A549 treated with CORT108297 at 1 μM for 4 hours (cell line): ENCODE measurements at places on chromosomes 7 and 10. TPM values are rescaled to one million over a fixed set of nuclear protein-coding genes. Genes with fewer than 3 reads are reported as not detected.

Gene CASP2
- 18.2 to 20.9 TPM (median 19.2 TPM) in 5 replicates for total RNA-seq

Gene CASTOR2
- total RNA-seq = 2.4 to 3.7 TPM (median 3.2 TPM) in 5 replicates

Gene OR2A42
- total RNA-seq = not detected in 5 replicates

Gene SMO
- 12.9 to 18.7 TPM (median 16.7 TPM) in 5 replicates for total RNA-seq

Gene RNF32
- total RNA-seq = 0.93 to 2.0 TPM (median 1.6 TPM) in 5 replicates

Gene DNAJC30
- total RNA-seq = 7.5 to 10.5 TPM (median 10.2 TPM) in 5 replicates

Gene TAS2R41
- not detected in 5 replicates for total RNA-seq

Gene CPN1
- 0.14 to 0.32 TPM (median 0.23 TPM) in 5 replicates for total RNA-seq

Gene SMKR1
- total RNA-seq = 11.8 to 13.3 TPM (median 12.4 TPM) in 5 replicates

Gene C10orf105
- total RNA-seq = not detected in 5 replicates

Gene TMEM229A
- total RNA-seq = not detected in 5 replicates

Gene TRPV5
- not detected in 5 replicates for total RNA-seq

Gene TCAF2
- total RNA-seq = 0.29 to 0.53 TPM (median 0.35 TPM) in 5 replicates

Gene PLXNA4
- total RNA-seq = 0.97 to 1.9 TPM (median 1.4 TPM) in 5 replicates

Gene SFRP4
- 3.3 to 4.1 TPM (median 3.7 TPM) in 5 replicates for total RNA-seq

Gene C10orf67
- total RNA-seq = 0.05 to 0.17 TPM (median 0.06 TPM) in 5 replicates

Gene SLC16A9
- 0.06 to 0.09 TPM (median 0.07 TPM) in 5 replicates for total RNA-seq

Gene PIP
- total RNA-seq = 0.15 to 0.38 TPM (median 0.18 TPM) in 3 of 5 replicates, not detected in the others

Gene CXCL12
- total RNA-seq = 0.11 to 0.27 TPM (median 0.14 TPM) in 5 replicates

Gene XPNPEP1
- 29.7 to 36.1 TPM (median 34.5 TPM) in 5 replicates for total RNA-seq

Gene AKR1D1
- not detected in 5 replicates for total RNA-seq

Gene CALHM3
- total RNA-seq = 0.45 to 0.74 TPM (median 0.49 TPM) in 5 replicates

Gene SPDYE2
- not detected in 5 replicates for total RNA-seq

Gene STARD3NL
- total RNA-seq = 52.2 to 67.0 TPM (median 54.6 TPM) in 5 replicates

Gene DRGX
- 0.06 to 0.09 TPM in 2 of 5 replicates, not detected in the others for total RNA-seq

Gene SLC13A1
- total RNA-seq = not detected in 5 replicates

Gene NUDT13
- total RNA-seq = 2.5 to 3.4 TPM (median 3.0 TPM) in 5 replicates

Gene ECHDC3
- total RNA-seq = 7.9 to 11.5 TPM (median 11.3 TPM) in 5 replicates

Gene NPC1L1
- 0.01 to 0.08 TPM (median 0.06 TPM) in 5 replicates for total RNA-seq

Gene ARMS2
- total RNA-seq = 0.13 TPM in 1 of 5 replicates, not detected in the others

Gene GIMAP5
- 0.14 TPM in 1 of 5 replicates, not detected in the others for total RNA-seq

Gene AVPI1
- total RNA-seq = 67.2 to 122 TPM (median 92.9 TPM) in 5 replicates

Gene IGFBP1
- total RNA-seq = 25.4 to 42.0 TPM (median 34.7 TPM) in 5 replicates

Gene PKD2L1
- 0.03 to 0.07 TPM (median 0.05 TPM) in 3 of 5 replicates, not detected in the others for total RNA-seq

Gene MYPN
- total RNA-seq = 2.6 to 3.5 TPM (median 3.1 TPM) in 5 replicates

Gene ACSL5
- 0.08 to 0.23 TPM (median 0.12 TPM) in 5 replicates for total RNA-seq

Gene WAPL
- total RNA-seq = 14.3 to 17.8 TPM (median 15.1 TPM) in 5 replicates

Gene TMEM196
- total RNA-seq = not detected in 5 replicates

Gene NODAL
- not detected in 5 replicates for total RNA-seq

Gene SPAM1
- not detected in 5 replicates for total RNA-seq

Gene GHITM
- total RNA-seq = 201 to 216 TPM (median 207 TPM) in 5 replicates

Gene GJC3
- total RNA-seq = 0.09 to 0.22 TPM (median 0.10 TPM) in 3 of 5 replicates, not detected in the others

Gene CNNM1
- 17.7 to 23.1 TPM (median 22.1 TPM) in 5 replicates for total RNA-seq

Gene SAP25
- 0.50 to 1.3 TPM (median 0.55 TPM) in 5 replicates for total RNA-seq

Gene STK17A
- total RNA-seq = 30.4 to 36.4 TPM (median 32.2 TPM) in 5 replicates

Gene C7orf33
- not detected in 5 replicates for total RNA-seq
